ENCODE measurements at places on chromosomes 1 and 21. TPM values are rescaled to one million over a fixed set of nuclear protein-coding genes. Genes with fewer than 3 reads are reported as not detected.

DNA sequence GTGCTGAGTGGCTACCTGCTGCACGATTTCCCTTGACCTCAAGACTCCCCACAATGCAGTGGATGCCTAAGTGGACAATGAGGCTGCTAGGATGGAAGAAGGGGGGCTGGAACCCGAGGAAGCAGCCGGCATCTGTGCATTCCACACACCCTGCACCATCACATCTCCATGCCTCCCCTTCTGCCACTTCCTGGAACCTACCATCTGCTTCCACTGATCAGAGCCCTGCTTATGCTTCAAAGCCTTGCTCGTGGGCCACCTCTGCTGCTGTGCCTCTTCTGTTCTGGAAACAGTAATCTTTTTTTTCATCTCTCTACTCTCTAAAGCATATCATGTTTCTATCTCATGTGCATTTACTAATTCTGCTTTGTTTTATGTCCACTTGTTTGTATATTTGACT is 66.2 kb upstream of the WDR26 start:
- H3K4me3 ChIP-seq: no peak overlapping the region
- no peaks in the 10 kb centered on the region for H3K36me3 ChIP-seq
- H3K27ac ChIP-seq: no peak overlapping the region
- H3K27me3 ChIP-seq: no peaks in the 10 kb centered on the region
- H3K4me1 ChIP-seq: peaks cover 26% of the 10 kb centered on the region

DNA sequence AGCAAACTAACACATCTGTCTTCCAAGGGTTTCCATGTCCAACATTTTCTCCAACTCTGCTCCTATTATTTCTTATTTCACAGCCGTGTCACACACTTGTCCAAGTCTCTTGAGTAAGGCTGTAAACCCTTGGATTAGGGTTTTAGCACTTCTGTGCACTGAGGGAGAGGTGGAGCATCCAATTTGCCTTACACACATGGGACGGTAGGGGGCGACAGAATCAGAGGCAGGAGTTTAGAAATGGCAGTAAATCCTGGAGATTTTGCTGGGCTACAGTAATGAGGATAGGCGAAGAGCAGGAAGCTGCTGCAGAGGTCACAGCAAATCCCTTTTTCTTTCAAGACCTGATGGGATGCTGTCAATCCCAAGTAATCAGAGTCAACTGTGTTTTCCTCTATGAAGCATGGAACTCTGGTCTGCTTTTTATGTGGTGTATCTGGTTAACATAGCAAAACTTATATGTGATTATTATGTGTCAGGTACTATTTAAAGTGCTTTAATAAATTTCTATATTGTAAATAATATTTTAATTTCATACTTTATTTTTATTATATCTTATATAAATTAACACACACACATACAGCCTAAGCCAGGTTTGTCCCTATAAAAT is 15.4 kb upstream of the LCE5A start:
- no peaks in the 10 kb centered on the region for H3K4me1 ChIP-seq
- DNase-seq: no peak
- no peaks in the 10 kb centered on the region for H3K27me3 ChIP-seq
- H3K4me3 ChIP-seq: no peak overlapping the region

The TMEM59 gene
- total RNA-seq: 121 TPM

DNA sequence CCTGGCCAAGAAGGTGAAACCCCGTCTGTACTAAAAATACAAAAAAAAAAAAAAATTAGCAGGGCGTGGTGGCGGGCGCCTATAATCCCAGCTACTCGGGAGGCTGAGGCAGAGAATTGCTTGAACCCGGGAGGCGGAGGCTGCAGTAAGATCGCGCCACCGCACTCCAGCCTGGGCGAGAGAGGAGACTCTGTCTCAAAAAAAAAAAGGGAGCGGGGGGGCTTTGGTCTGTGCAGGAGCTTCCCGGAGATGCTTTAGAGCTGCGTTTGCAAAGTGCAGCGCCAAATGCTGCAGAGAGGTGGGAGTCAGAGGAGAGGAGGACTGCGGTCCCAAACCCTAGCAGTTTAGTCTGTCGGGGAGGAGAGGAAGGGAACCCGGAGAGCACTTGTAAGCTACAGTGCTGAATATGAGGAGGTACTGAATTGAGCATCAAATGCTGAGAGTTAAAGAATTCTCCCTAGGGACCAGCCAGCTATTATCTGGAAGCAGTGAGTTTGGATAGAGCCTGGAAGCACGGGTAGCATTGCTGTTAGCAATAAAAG is 569 bp downstream of the FALEC start:
- H3K36me3 ChIP-seq: no peaks in the 10 kb centered on the region
- peak overlapping the region; percentile 56 for H3K27ac ChIP-seq
- DNase-seq: no peak
- peak overlapping the region; percentile 63 for H3K4me3 ChIP-seq
- H3K4me1 ChIP-seq: peaks cover 10% of the 10 kb centered on the region

GRCh38 chr1:48678710-48679505 is 97.8 kb downstream of the BEND5 start:
- no peak for DNase-seq
- H3K36me3 ChIP-seq: no peaks in the 10 kb centered on the region
- no peak overlapping the region for H3K27ac ChIP-seq

- H3K4me3 ChIP-seq: no peak overlapping the region
- H3K36me3 ChIP-seq: peaks cover 78% of the 10 kb centered on the region
- peaks cover 14% of the 10 kb centered on the region for H3K4me1 ChIP-seq
- DNase-seq: no peak
Measured at GRCh38 chr1:204528241-204528640, 12.0 kb downstream of the MDM4 start.

All from HCT116 (cell line).